Thoracic aorta endothelial cell (primary cell): ENCODE measurements at places on chromosomes 2 and 18. TPM values are rescaled to one million over a fixed set of nuclear protein-coding genes. Genes with fewer than 3 reads are reported as not detected.

L3MBTL4 gene
- total RNA-seq, result under 0.01 and 0.57 TPM in 2 replicates

CRYGC gene
- not detected in 2 replicates for total RNA-seq

SLC19A3 gene
- 0.40 and 0.86 TPM in 2 replicates for total RNA-seq

ACADL gene
- not detected in 2 replicates for total RNA-seq

DUSP11 gene
- total RNA-seq, result 42.6 and 45.9 TPM in 2 replicates

HNMT gene
- total RNA-seq, result 15.4 and 15.7 TPM in 2 replicates

ARHGEF4 gene
- total RNA-seq, result under 0.01 TPM in 1 of 2 replicates, not detected in the other

LIMS1 gene
- 139 and 180 TPM in 2 replicates for total RNA-seq

DLX2 gene
- total RNA-seq, result not detected in 2 replicates

CFAP221 gene
- total RNA-seq, result 0.27 TPM in 1 of 2 replicates, not detected in the other

DPP4 gene
- 7.3 and 16.2 TPM in 2 replicates for total RNA-seq

ALPG gene
- total RNA-seq, result not detected in 2 replicates

SCN1A gene
- not detected in 2 replicates for total RNA-seq

HRH4 gene
- under 0.01 TPM in 1 of 2 replicates, not detected in the other for total RNA-seq

DNAJC10 gene
- total RNA-seq, result 187 and 212 TPM in 2 replicates

UGT1A1 gene
- total RNA-seq, result not detected in 2 replicates

TUBA3E gene
- not detected in 2 replicates for total RNA-seq

C2orf81 gene
- 0.40 and 0.50 TPM in 2 replicates for total RNA-seq

AKAIN1 gene
- total RNA-seq, result not detected in 2 replicates

MAPK4 gene
- not detected in 2 replicates for total RNA-seq

LRPPRC gene
- total RNA-seq, result 143 and 148 TPM in 2 replicates

NAT8 gene
- total RNA-seq, result not detected in 2 replicates

GAREM2 gene
- 1.1 TPM in 2 replicates for total RNA-seq

GALNT3 gene
- 0.13 and 0.36 TPM in 2 replicates for total RNA-seq

HOXD3 gene
- 11.2 TPM in 1 of 2 replicates, not detected in the other for total RNA-seq

RAPGEF4 gene
- 4.5 and 11.6 TPM in 2 replicates for total RNA-seq

FAM161A gene
- 4.1 and 4.8 TPM in 2 replicates for total RNA-seq

ALKAL2 gene
- not detected in 2 replicates for total RNA-seq

TMEM127 gene
- total RNA-seq, result 26.3 and 26.6 TPM in 2 replicates

TBR1 gene
- total RNA-seq, result under 0.01 TPM in 2 replicates

PDE1A gene
- 0.07 and 0.27 TPM in 2 replicates for total RNA-seq

SNORC gene
- 0.40 and 0.79 TPM in 2 replicates for total RNA-seq

CHRND gene
- total RNA-seq, result not detected in 2 replicates

RPRD1A gene
- 79.7 and 99.9 TPM in 2 replicates for total RNA-seq

STARD7 gene
- 245 and 249 TPM in 2 replicates for total RNA-seq

EHD3 gene
- 3.7 and 5.2 TPM in 2 replicates for total RNA-seq

COL4A4 gene
- total RNA-seq, result 0.29 and 0.93 TPM in 2 replicates

SLC38A11 gene
- not detected in 2 replicates for total RNA-seq

ZDBF2 gene
- total RNA-seq, result 19.2 and 21.4 TPM in 2 replicates

CYS1 gene
- total RNA-seq, result 0.07 TPM in 1 of 2 replicates, not detected in the other

TUBA4B gene
- total RNA-seq, result not detected in 2 replicates

LCT gene
- total RNA-seq, result under 0.01 TPM in 2 replicates

TEKT4 gene
- total RNA-seq, result not detected in 2 replicates

PROM2 gene
- under 0.01 and 0.29 TPM in 2 replicates for total RNA-seq
